ENCODE measurements at places on chromosomes 4 and X. TPM values are rescaled to one million over a fixed set of nuclear protein-coding genes. Genes with fewer than 3 reads are reported as not detected.

DNA sequence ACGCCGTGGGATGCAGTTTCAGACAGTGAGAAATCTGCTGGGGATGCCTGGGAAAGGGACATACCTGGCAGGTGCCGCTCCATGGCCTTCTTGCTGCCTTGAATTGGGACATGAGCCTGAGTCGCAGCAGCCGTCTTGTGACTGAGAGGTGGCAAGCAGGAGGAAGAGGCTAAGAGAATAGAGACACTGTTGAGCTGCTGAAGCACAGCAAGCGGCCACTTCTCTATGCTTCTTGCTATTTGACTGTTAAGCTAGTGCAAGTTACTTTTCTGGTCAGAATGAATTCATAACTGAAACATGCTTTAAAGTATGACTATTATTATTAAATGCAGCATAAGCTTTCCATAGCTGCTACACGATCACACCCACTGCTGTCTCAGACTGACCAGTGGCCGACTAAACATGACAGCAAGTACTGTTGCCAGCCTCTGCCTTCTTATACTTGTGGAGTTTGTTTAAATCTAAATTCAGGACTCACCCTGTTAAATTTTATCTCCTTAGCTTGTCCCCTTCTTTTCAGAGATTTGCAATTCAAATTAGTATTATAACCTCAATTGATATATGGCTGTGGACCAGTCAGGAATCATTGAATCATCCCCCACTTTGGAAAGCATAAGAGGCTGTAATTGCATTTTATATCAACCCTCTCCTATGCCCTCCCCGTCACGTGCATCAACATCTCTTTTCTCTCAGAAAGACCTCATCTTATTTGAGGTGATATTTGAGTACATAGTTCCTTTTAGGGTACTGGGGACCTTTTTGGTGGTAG is 24.8 kb upstream of the ACSL1 start:
- DNase-seq: no peak

GRCh38 chr4:121789960-121790829 is 10.9 kb upstream of the EXOSC9 start:
- no peak for DNase-seq

PCYT1B gene
- 1.1 TPM for total RNA-seq

- no peak for DNase-seq
These were observed 274.6 kb downstream of the NAF1 start for GRCh38 chr4:162891788-162892707.

DNA sequence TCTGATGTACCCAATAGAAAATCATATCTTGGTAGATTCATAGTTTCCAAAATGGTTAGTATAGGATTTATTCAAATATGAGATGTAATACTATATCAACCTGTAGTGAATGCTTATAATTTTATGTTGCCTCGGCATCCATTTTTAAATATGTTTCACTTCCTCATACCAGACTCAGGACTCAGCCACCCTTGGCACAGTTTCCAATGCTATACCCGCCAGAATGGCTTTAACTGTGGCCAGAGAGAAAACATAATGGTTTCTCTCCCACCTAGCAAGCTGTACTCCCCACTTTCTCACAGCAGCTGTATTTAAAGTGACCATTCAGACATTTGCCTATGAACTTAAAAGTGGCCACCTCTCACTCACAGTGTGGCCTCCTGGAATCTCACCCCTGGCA is 466.6 kb upstream of the PABPC4L start:
- no peak for DNase-seq

PAGE2B gene
- not detected for total RNA-seq

GYPE gene
- total RNA-seq: 1.5 TPM

- DNase-seq: no peak
These were observed 321.2 kb downstream of the CAMK2D start for GRCh38 chr4:113440371-113440770.

GRCh38 chrX:8289523-8289922 is 118.5 kb upstream of the VCX2 start:
- DNase-seq: no peak

MAGEE2 gene
- 0.42 TPM for total RNA-seq

AVPR2 gene
- total RNA-seq: 2.0 TPM

- DNase-seq: no peak
These were observed 498 bp downstream of the RBMX start for GRCh38 chrX:136880003-136880451.

DNA sequence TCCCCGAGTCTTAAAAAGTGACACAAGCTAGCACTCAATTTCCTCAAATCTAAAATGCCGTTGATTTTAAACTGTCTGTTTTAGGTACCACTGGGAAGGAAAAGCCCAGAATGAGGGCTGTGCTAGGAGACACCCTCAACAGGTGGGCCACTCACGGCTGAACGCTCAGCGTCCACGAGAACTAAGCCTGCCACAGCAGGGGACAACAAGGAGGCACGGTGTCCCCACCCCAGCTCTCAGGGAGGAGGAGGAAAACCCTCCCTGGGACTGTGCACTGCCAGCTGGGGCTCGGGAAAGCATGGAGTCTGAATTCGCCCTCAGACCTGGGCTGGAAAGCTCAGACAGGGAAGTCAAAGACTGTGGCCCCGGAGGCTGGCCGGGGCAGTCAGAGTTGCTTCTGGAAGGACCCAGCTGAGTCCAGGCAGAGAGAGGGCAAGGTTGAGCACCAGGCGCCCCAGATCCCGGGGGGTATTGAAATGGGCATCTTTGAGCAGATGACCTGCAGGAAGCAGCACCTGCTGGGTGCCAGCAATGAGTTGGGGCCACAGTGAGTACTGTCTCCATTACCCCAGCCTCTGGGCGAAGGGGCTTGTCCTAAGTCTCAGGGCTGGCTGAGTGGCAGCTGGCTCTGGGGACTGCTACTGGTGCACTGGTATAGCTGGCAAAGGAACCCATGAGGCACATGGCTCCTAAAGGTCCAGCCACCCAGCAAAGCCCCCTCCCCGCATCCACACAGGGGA is 769 bp upstream of the CPZ start:
- DNase-seq: no peak

DNA sequence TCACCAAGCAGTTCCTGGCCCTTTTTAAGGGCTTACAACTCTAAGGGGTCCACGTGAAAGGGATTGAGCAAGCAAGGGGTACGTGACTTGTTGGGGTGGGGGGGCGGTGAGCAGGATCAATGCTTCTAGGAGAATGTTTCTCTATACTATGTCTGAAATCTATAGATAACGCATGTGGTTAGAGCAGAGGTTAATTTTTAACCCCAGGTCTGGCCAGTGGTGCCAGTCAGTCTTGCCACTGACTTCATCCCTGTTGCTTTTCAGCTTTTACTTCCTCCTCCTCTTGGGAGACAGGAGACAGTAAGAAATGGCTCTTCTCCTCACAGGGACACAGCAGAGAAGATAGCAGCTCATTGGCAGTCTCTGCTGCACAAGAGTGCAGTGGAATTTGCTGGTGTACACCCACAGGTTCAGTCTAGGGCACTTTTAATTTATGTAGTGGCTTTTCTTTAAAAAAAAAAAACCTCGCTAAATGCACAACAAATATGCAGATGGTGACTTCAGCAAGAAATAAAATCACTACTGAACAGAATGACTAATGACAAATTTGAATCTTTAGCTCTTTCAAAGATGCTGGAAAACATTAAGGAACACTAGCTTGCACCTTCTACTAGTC is 190.5 kb downstream of the CCNG2 start:
- no peak for DNase-seq

GPR173 gene
- 3.7 TPM for total RNA-seq

DNA sequence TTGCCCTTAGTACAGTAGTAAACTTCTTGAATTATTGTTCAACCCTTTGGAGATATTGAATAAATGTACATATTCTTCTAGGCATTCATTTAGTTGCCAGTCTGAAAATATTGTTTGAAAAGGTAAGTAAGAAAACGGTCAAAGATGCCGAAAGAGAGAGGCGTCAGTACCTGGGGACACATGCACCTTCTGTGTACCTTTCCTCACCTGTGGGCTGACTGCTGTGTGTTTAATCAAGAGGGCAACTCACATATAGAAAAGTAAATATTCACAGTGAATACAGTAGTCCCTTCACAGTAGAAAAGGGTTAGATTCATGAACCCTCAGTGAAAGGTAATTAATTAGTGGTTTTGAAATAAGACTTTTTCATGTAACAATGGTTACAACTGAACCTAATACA is 6.9 kb downstream of the ANXA10 start:
- no peak for DNase-seq

GRCh38 chr4:146930673-146931072 is 15.0 kb downstream of the TTC29 start:
- no peak for DNase-seq

DNA sequence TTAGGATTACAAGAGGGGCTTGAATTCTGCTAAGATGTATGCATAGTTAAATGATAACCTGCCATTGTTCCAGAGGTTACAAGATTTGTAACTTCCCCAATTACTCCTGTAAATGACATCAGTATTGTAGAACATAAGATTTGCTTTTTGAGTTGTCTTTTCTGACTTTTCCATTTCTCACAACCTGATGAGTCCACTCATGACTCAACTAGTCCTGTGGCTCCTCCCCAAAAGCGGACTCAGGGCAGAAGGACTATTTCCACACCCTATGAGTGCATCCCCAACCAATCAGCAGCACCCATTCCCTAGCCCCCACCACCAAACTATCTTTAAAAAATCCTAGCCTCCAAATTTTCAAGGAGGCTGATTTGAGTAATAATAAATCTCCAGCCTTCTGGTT is 54.7 kb downstream of the HOPX start:
- DNase-seq: no peak
